ENCODE measurements at places on chromosomes 11 and 22.
A peak's percentile ranks its signal among the peaks of the same experiment; 100 is the strongest.

DNA sequence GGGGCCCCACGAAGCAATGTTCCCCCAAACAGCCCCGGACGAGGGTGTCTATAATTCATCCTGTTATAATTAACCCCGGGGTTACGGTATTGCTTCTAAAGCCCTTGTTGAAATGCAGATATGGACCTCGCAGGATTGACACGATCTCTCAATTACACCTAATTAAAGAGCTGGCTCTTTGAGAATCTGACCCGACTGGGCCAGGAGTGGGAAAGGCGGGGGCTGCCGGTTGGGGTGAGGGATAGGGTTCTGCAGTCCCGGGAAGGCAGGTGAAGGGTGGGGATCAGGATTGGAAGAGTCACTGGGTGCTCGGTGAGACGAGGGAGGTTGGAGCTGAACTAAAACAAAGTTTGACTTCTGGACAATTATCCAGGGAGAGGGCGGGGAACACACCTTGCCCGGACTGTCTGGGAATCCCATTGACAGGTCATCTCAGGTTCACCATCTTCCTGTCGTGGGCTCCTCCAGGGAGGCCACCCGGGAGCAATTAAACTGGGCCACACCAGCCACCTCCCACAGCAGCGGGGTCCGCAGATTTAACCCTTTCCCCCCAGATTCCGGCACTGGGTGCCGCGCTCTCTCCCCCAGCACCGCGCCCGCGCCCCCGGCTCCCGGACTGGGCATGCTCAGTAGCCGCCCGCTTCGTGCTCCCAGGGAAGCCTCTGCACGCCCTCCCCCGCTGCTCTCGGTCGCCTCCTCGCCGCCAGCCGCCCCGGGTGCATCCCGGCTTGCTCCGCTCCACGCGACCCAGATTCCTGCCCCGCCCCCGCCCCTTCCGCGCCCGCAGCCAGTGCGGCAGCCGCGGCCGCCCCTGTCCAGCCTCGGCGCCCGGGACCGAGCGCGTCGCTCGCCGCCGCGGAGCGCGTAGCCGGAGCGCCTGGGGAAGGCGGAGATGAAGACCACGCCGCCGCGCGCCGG lies at the start of gene ELMOD1:
ELMOD1 (plus strand) TSS at position 688 of the 918 bp plus-strand sequence. CDS start 27,043 bp downstream, outside the sequence.
- DNase-seq, result no peak

- no peak for DNase-seq
Observed at GRCh38 chr11:43802509-43802908, 78.1 kb upstream of the ALKBH3 start.

DNA sequence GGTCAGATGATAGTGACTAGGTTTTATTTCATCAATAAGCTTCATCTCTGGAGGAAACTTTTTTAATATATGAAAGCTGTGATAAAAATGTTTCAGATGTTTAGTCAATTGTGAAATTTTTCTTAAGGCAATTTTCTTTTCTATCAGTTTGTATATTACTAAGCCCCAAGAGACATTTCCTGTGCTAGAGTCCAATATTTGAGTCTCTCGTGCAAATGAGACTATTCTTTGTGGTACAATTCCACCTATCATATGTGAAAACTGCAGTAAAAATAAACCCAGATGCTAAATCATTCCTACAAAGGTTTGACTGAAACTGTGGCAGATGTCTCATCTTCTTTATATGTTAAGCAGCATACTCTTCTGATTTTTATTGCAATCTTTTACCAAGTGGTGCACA lies 28.0 kb downstream of the CTR9 start:
- DNase-seq, result no peak

DNA sequence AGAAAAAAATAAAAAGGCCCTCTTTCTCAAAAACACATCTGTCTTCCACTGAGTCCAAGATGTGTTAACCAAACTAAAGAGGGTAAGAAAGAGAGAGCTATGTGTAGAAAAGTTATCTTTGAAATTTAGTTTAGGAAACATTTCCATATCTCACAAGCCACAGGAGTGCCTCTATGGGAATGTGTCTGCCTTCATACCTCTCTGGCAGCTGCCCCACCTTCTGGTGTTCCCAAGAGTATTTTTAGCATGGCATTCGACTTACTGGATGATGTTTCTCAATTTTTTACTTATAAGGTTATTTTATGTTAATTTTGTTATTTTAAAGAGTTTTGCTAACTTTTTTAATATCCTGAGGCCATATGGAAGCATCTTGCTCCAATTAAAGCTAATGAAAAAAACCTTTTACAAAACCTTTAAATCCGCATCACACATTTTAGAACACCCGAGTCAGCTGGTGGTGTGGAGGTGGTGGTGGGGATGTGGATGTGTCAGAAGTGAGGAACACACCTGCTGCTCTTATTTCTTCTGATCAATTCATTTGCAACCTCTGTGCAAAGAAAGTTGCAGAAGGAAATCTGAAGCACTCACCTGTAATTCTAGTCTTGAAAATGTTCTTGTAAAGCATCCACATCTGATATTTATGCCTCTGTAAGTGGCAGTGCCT lies 112.2 kb downstream of the NCAM1 start:
- DNase-seq, result no peak

- DNase-seq, result no peak
Observed at GRCh38 chr11:61679296-61679695, 895 bp upstream of the DAGLA start.

DNA sequence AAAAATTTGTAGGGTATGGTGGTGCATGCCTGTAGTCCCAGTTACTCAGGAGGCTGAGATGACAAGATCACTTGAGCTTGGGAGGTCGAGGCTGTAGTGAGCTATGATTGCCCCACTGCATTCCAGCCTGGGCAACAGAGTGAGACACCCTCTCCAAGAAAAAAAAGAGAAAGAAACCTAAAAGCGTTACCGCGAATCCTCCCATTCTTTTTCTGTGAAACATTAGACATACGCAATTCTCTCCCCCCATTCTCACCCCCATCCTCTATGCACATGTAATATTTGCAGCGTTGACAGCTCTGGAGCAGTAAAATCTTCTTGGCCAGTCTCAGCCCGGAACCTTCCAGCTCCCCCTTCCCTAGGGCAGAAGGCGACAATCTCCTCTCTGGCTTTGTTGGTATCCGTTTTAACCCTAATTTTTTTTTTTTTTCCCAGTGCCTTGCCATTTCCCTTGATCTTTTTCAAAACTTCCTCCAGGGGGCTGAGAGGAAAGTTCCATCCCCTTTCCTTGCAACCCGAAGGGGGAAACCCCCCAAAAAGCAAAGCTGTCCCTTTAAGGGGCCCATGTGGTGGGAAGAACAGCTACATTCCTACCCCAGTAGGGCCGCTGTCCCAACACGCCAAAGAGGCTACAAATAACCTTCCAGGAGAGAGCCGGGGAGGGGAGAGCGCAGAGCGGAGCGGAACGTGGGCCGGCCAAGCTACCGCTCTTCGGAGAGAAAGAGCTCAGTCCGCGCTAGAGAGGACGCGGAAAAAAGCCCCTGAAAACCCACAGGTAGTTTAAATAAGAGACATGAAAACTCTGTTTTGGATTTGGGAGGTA lies 1.9 kb downstream of the LRP4 start:
- DNase-seq, result no peak

- peak; percentile 77 for DNase-seq
Observed at GRCh38 chr11:72413914-72414628, 20.3 kb downstream of the CLPB start.

DNA sequence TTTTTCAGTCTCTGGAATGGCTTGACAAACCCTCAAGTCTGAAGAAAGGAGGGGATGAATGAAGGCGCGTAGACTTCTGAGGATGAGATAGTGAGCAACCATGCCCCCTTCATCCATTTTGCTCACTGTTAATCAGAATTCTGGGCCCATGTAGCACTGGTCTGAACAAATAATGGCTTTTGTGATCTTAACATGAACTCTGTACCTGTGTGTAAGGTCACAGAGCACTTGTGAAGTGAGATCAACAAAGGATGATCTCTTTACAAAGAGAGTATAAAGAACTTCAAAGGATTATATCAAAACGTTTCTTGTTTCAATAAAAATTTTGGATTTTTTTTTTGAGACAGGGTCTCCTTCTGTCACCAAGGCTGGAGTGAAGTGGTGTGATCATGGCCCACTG lies 976.7 kb downstream of the OPCML start:
- DNase-seq, result no peak
